ENCODE measurements at places on chromosomes 2 and 18. TPM values are rescaled to one million over a fixed set of nuclear protein-coding genes. Genes with fewer than 3 reads are reported as not detected.

Gene CFAP53
- total RNA-seq, result not detected

Gene LBH
- total RNA-seq, result 272 TPM

Gene STK17B
- total RNA-seq, result 66.9 TPM

Gene TUBB8B
- 0.38 TPM for total RNA-seq

Gene RGPD3
- 0.12 TPM for total RNA-seq

Gene HMSD
- 2.1 TPM for total RNA-seq

Gene HOXD13
- total RNA-seq, result not detected

Gene C1QL2
- total RNA-seq, result not detected

Gene LIPG
- 10.2 TPM for total RNA-seq

Gene TCF23
- not detected for total RNA-seq

Gene CCDC68
- total RNA-seq, result 20.8 TPM

Gene GPATCH11
- 7.8 TPM for total RNA-seq

Gene RNPEPL1
- total RNA-seq, result 88.6 TPM

Gene GRHL1
- total RNA-seq, result 2.7 TPM

Gene VIT
- 0.32 TPM for total RNA-seq

Gene ZNF521
- total RNA-seq, result 25.0 TPM

Gene METTL5
- 34.7 TPM for total RNA-seq

Gene DSC3
- 1.6 TPM for total RNA-seq

Gene MLPH
- 423 TPM for total RNA-seq

Gene UGT1A5
- total RNA-seq, result not detected

Gene DAW1
- total RNA-seq, result not detected

Gene CIB4
- not detected for total RNA-seq

Gene IGFBP2
- 46.1 TPM for total RNA-seq

Gene SF3B6
- 55.2 TPM for total RNA-seq
